ENCODE measurements at places on chromosomes 2 and 18.

GRCh38 chr2:221100467-221101089, 471.5 kb downstream of the EPHA4 start:
- no peak for DNase-seq

GRCh38 chr2:120036145-120036544, 23.3 kb downstream of the EPB41L5 start:
- no peak for DNase-seq

- DNase-seq, result no peak
Observed at GRCh38 chr18:27735117-27735516, 441.8 kb downstream of the CDH2 start.

- no peak for DNase-seq
Observed at GRCh38 chr2:154161286-154161685, 289.6 kb downstream of the GALNT13 start.

GRCh38 chr2:240403396-240404104, 31.9 kb upstream of the GPC1 start:
- DNase-seq, result no peak

DNA sequence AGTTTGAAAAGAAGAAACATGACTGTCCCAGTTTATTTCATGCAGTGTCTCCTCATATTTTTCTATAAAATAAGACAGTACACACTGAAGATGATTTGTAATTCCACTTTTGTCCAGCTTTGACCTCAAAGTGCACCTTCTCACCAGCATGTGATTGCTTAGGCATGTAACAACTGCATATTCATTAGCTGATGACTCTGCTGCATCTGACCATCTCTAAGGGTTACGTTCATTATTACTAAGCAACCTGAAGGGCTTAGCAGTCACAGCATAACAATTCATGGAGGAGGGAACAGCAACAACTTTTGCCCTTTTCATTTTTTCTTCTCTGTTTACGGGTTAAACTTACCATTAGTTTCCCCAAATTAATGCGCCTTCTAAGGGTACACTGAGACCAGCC, 330.6 kb upstream of the PIK3C3 start:
- DNase-seq, result no peak

GRCh38 chr2:38666556-38666910, 619 bp downstream of the GALM start:
- DNase-seq, result no peak

GRCh38 chr2:105183555-105184323, 57.8 kb upstream of the GPR45 start:
- no peak for DNase-seq

- no peak for DNase-seq
Observed at GRCh38 chr2:151478011-151478410, 68.3 kb downstream of the RIF1 start.

GRCh38 chr2:178478130-178478438, 316 bp downstream of the FKBP7 start:
- no peak for DNase-seq

GRCh38 chr2:226862623-226863022, 26.8 kb downstream of the RHBDD1 start:
- DNase-seq, result no peak

- no peak for DNase-seq
Observed at GRCh38 chr2:121603185-121603584, 46.1 kb downstream of the CLASP1 start.

DNA sequence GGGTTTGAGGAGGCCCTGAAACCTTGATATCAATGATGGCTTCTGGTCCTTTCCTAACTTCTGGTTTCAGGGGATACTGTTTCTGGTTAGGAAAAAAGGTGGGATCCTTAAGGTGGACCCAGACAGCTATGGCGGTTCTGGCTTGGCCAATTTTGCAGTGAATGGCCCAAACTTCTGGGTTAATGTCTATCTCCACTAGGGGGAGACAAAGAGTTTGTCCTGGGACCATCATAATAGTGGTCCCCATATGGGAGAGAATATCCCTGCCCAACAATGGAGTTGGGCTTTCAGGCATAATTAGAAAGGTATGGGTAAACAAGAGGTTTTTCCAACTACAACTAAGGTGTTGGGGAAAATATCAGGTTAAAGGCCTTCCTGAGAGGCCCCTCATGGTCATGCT, 273.5 kb downstream of the CALCRL start:
- no peak for DNase-seq

DNA sequence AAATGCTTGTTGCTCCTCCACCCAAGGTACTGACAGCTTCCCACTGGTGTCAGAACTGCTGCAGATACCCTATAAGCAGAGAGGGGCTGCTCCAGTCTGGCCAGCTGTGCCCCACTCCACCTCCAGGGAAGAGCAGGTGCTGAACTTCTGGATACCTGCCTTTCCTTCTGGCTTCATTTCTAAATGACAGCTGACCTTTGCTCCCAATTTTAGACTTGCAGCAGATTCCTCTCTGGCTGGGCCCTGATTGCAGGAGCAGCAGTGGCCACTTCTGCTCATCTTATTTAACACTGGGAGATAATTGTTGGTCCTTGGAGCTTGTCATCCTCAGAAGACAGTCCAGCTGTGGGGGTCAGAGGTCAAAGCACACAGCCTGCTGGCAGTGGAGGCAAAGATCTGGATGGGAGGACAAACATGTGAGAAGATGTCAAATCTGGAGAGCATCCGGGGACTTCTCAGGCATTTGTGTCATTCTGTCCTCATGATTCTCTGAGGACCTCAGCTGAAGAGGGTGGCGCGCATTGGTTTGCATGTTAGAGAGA, 38.9 kb downstream of the SETBP1 start:
- no peak for DNase-seq

- DNase-seq, result no peak
Observed at GRCh38 chr2:74291218-74291544, 52.0 kb downstream of the SLC4A5 start.

DNA sequence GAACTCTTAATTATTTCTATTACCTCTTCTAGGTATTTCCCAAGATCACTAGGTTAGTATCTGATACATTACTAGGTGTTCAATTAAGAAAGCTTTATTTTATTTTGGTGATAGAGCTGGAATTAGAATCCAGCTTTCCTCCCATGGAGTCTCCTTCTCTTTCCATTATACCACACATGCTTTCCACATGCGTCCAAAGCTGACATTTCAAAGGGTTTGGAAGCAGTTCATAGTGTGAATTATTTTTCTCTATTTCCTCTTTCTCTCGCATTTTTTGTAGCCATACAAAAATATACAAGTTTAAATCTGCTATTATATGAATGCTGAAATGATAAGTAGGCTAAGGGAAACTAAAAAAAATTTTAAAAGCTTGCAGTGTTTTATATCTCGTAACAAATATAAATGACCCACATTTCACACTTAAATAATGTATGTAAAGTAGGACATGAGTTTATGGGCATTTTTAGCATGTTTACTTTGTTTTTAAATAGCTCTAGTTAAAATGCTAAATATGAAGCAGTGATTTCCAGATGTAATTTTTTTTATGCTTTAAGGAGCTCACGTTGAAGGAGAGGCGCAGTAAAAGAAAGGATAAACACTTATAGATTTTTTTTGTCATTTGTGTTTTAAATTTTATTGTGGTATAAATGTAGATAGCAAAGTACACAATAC, 20.1 kb downstream of the ZC3H6 start:
- no peak for DNase-seq

- DNase-seq, result no peak
Observed at GRCh38 chr2:112548980-112549379, 6.7 kb downstream of the POLR1B start.

GRCh38 chr2:59233920-59234319, 992.8 kb upstream of the FANCL start:
- no peak for DNase-seq

DNA sequence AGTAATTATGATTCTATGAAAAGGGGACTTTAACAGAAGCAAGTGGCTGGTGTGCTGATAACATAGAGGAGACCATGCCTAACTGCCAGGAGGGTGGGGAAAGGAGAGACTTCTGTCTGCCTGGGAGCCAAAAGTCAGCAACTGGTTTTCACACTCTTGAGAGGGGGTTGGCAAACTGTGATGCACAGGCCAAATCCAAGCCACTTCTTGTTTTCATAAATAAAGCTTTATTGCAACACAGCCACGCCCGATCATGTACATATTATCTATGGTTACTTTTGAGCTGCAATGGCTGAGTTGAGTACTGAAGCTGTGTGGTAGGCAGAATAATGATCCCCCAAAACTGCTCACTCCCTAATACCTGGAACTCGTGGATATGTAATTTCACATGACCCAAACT, 208.4 kb downstream of the LNPK start:
- DNase-seq, result no peak

DNA sequence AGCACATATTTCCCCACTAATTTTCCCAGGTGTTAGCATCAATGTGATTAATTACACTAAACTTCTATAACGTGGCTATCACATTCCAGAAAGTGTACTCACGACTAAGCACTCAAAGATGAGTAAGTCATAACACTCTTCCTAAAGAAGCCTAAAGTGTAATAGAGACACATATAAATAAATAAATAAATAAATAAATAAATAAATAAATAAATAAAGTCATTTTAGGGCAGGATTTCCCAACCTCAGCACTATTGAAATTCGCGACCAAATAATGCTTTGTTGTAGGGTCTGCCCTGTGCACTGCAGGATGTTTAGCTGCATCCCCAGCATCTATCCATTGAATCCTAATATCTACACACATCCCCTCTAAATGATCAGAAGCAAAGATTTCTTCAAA, 390.9 kb downstream of the CDH7 start:
- no peak for DNase-seq

- DNase-seq, result no peak
Observed at GRCh38 chr2:40384714-40385113, 67.2 kb downstream of the SLC8A1 start.

- no peak for DNase-seq
Observed at GRCh38 chr2:241833101-241833663, 24.2 kb downstream of the NEU4 start.

DNA sequence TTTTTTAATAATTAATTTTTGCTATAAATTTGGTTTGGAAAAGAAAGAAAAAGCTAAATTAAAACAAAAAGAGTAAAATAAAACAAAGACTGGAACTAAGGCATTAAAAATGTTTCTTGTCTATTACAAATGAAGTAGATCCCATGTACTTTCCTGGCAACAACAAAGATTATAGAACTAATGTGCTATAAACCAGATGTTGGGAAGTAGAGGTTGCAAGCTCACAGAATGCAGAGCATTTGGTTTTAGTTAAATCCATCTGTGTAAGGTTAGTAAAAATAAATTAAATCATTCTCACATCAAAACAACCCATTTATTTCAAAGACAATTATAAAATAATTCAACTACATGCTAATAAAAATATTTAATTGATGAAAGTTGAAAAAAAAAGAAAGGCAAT, 157.2 kb upstream of the ZC3H15 start:
- DNase-seq, result no peak

- no peak for DNase-seq
Observed at GRCh38 chr2:60460577-60461420, 92.7 kb downstream of the BCL11A start.

- no peak for DNase-seq
Observed at GRCh38 chr2:207224381-207224780, 58.6 kb upstream of the KLF7 start.

DNA sequence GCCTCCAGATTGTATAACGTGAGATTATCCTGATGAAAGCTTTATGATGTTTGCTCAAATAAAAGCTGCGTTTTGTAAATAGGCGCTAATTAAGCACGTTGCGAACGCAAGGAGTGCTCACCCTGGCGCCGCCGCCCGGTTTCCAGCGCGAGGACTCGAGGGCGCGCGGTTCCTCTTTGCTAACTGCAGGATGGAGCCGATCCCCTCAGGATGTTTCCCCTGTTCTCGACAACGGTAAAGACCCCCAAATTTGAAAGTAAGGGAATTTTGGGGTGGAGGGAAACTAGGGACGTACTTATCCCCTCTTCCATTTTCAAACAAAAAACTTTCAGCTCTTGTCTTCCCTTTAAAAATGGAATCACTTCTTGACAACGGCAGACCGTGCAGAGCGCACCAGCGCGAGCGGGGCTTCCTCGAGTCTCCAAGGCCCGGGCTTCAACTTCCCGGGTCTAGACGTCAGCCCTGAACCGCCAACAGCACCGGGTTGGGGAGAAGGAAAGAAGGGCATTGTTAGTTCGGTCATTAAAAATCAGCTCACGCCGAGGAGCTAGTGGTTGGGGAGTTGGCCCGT, 1.1 kb upstream of the GBX2 start:
- DNase-seq, result no peak

GRCh38 chr2:173773076-173773475, 192.1 kb downstream of the SP3 start:
- no peak for DNase-seq

DNA sequence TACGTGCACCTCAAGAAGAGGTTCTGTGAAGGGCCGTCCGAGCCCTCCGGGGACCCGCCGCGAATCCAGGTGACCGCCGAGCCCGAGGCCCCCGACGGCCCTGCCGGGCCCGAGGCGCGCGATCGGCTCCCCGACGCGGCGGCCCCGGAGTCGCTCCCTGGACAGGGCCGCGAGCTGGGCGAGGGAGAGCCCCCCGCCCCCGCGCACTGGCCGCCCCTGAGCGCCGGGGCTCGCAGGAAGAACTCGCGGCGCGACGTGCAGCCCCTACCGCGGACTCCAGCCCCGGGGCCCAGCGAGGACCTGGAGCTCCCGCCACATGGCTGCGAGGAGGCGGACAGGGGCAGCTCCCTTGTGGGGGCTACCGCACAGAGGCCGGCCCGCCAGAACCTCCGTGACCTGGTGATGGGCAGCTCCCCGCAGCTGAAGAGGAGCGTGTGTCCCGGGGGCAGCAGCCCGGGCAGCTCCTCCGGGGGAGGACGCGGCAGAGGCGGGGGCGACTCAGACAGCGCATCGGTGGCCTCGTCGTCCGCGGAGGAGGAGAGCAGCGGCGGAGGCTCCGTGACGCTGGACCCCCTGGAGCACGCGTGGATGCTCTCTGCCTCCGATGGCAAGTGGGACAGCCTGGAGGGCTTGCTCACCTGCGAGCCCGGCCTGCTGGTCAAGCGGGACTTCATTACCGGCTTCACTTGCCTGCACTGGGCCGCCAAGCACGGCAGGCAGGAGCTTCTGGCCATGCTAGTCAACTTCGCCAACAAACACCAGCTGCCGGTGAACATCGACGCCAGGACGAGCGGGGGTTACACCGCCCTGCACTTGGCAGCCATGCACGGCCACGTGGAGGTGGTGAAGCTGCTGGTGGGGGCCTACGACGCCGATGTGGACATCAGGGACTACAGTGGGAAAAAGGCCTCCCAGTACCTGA, 812 bp downstream of the SOWAHC start:
- no peak for DNase-seq

GRCh38 chr2:63840081-63840784, 1.5 kb upstream of the UGP2 start:
- peak; percentile 68 for DNase-seq

DNA sequence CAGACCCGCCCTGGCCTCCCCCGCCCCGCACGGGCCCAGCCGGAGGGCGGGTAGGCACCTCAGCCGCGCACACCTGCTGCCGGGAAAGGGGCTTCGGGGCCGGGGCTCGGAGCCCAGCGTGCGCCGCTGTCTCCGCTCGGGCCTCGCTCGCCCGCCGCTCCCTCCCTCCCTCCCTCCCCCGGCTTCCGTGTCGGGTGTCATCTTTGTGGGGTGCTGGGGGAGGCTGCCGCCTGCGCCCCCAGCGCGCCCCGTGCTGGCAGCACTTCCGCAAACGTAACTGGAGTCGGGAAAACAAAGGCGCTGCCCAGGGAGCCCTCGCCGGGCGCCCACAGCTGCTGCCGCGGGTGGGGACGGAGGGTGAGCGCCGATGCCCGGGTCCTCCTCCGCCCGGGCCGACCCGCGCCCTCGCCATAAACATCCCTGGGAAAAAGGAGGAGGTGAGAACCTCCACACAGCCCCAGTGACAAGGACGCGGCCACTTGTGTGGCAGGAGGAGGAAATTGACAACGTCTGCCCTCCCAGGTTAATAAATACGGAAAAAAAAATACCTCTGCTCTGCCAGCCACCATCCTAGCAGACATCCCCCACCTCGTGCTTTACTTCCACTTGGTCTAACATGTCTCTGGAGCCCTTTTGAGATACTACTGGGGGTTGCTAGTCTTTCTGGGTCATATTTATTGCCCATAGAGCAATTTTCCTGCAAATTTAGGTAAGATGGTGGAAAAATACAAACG, 550 bp downstream of the MFSD6 start:
- peak; percentile 64 for DNase-seq

All from occipital lobe (tissue), 3 donors.